Smooth muscle cell of the brain vasculature (primary cell): ENCODE measurements at places on chromosomes 3 and 15.

DNA sequence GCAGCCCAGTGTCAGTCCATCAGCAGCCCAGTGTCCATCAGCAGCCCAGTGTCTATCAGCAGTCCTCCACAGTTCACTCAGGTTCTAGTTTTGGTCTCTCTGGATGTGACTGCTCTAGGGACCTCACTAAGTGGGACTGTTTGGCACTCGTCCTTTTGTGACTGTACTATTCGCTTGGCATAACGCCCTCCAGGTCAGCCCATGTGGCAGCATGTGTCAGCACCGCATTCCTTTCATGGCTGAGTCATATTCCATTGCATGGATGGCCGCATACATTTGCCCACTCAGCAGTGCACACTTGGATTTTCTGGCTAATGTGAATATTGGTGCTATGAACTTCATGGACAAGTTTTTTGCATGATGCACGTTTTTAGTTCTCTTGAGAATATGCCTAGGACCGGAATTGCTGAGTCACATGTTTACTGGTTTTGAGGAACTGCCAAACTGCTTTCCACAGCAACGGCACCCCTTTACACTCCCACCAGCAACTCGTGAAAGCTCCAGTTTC, 16.4 kb downstream of the CHST13 start:
- DNase-seq = peak; percentile 10

DNA sequence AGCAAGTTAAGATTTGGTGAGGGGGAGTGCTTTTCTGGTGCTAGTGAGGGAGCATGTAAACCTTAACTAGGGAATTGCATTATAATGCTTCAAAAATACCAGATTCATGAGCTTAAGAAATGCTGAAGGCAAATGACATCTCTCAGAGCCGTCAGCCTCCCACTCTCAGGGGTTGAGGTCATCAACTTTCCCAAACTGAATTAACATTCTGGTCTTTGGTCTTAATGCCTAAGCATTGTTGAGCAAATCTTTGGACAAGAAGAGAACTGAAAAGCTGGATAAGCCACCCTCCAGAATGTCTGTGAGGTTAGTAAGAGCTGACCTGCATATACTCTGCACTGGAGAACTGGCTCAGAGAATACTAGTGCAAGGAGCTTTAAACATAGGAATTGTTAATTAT, 124.9 kb upstream of the GAP43 start:
- DNase-seq = no peak

GRCh38 chr3:126083511-126083912, 412 bp downstream of the SLC41A3 start:
- no peak for DNase-seq

DNA sequence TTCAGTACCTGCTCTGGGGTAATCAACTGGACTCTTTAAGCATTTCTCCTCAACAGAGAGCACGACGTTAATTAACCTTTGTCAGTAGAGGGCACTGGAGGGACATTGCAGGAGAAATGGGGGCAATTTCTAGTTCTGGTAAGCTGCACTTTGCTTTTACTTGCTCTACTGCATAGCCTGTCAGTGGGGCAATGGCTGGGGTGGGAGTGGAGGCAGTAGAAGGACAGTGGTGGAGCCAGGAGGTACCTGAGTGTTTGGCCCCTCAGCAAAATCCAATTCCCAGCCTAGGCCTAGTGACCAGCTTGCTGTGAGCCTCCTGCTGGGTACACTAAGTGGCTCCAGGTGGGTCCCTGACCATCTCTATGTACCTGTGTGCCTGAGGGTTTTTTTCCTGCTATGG, 18.3 kb upstream of the MED12L start:
- no peak for DNase-seq

GRCh38 chr3:175325440-175325839, 466.3 kb downstream of the NAALADL2 start:
- DNase-seq = no peak

GRCh38 chr3:12741209-12741608, 17.9 kb downstream of the TMEM40 start:
- no peak for DNase-seq
